T-helper 1 cell (primary cell): ENCODE measurements at places on chromosomes 12 and 14.

DNA sequence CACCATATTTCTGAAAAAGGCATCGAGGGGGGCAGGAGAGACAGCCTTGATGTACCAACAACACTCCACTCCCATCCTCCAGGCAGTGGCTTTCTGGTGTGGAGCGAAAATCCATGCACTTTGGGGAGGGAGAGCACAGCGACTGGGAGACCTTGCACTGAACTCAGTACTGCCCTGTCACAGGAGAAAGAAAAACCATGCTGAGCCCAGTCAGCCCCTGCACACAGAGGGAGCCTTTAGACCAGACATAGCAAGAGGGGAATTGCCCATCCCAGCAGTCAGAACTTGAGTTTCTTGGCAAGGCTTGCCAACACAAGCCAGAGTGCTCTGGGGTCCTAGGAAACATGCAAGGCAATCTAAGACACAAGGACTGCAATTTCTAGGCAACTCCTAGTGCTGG, 24.8 kb upstream of the SLC6A15 start:
- no peak for DNase-seq

- no peak for DNase-seq
These were observed 100.4 kb downstream of the TMTC3 start for GRCh38 chr12:88242571-88242925.

GRCh38 chr12:118357257-118358007, 15.3 kb downstream of the TAOK3 start:
- no peak for DNase-seq

DNA sequence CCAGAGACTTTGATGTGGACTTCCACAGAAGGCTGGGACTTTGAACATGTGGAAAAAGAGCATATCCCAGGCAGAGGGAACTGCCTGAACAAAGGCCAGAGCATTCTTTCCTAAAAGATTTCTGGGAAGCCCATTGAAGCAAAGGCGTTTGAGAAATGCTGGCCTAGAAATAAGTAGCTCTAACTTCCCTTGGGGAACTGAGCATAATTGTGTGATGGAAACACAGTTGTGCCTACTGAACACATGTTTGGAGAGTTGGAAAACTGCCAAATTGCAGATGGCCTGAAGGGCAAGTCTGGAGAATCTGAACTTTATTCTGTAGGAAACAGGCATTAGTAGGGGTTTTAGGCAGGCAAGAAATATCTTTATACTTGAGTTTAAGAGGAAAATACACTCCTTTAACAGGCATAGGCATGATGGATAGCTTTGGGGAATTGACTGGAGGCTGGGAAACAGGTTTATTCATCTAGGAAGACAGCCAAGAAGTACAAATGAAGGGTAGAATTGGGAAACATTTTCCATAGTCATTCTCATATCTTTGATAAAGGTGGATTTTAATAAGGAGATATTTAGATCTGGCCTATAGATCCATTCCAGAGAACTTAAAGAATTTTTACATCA, 134.1 kb downstream of the TPH2 start:
- no peak for DNase-seq

GRCh38 chr12:93200291-93200917, 177.3 kb upstream of the NUDT4 start:
- DNase-seq = no peak

GRCh38 chr14:101929946-101930345, 34.4 kb upstream of the DYNC1H1 start:
- no peak for DNase-seq

GRCh38 chr12:130375296-130376287, 37.9 kb downstream of the PIWIL1 start:
- no peak for DNase-seq

DNA sequence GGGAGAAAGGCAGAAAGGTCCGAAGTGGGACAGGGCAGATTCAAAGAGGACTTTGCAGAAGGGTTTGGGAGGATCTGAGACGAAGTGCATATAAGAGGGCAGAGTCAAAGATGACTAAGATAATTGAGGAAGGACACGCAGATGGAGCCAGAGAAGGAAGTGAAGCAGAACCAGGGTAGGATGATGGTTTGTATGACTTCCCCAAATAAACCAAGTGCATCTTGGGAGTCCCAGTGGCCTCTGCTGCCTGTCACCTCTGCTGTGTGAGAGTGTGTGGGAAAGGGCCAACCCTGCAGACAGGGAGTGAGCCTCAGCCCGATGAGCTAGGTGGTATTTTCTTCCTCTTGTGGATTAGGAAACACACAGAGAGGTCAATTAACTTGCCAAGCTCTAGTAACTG, 36.8 kb downstream of the FLVCR2 start:
- DNase-seq = no peak

GRCh38 chr14:100297320-100298300, 8.6 kb downstream of the SLC25A29 start:
- DNase-seq = no peak

GRCh38 chr12:19298836-19299605, 140.3 kb upstream of the AEBP2 start:
- DNase-seq = no peak

DNA sequence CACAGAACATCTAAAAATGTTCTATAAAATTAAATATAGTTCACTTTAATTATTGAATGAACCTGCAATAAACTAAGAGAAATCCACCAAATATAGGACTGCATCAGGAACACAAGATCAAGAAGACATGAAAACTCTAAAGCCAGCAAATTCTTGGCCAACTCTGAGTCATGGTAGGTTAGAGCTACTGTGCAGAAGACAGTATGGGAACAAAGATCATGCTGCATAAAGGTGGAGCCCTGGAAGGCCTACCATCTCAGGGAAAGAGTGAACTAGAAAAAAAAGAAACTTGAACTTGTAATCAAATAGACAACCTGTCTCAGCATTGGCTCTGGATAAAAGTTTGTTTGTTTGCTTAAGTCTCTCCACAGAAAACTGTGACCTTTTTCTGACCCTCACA, 66.9 kb upstream of the CNOT2 start:
- no peak for DNase-seq

DNA sequence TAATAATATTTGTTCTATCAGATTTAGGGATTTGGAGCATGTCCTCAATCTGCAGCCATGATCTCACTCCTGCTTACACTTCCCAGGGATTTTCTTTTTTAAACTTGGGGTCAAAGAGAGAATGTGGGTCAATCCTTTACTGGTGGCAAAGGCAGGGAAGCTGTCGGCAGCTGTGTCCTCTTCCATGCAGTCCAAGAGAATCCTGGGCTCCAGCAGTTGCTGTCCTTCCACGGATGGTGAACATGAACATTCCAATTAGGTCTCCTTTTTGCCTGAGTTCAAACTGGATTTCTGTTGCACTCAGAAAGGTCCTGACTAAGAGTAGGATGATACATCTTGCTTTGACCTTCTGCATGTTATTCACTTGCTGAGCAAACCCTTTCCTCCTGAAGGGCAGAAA, 73.9 kb downstream of the ARL6IP4 start:
- DNase-seq = no peak

GRCh38 chr12:93594766-93595311, 22.4 kb downstream of the SOCS2 start:
- DNase-seq = no peak

GRCh38 chr14:74637178-74637550, 25.1 kb upstream of the LTBP2 start:
- no peak for DNase-seq

- DNase-seq = no peak
These were observed 51.9 kb downstream of the GALNT9 start for GRCh38 chr12:132277374-132277941.

GRCh38 chr12:52044292-52044983, 6.8 kb upstream of the NR4A1 start:
- DNase-seq = no peak

GRCh38 chr14:90624732-90625400, 191.4 kb downstream of the TTC7B start:
- DNase-seq = no peak

GRCh38 chr14:97033556-97034081, 236.4 kb downstream of the VRK1 start:
- no peak for DNase-seq

DNA sequence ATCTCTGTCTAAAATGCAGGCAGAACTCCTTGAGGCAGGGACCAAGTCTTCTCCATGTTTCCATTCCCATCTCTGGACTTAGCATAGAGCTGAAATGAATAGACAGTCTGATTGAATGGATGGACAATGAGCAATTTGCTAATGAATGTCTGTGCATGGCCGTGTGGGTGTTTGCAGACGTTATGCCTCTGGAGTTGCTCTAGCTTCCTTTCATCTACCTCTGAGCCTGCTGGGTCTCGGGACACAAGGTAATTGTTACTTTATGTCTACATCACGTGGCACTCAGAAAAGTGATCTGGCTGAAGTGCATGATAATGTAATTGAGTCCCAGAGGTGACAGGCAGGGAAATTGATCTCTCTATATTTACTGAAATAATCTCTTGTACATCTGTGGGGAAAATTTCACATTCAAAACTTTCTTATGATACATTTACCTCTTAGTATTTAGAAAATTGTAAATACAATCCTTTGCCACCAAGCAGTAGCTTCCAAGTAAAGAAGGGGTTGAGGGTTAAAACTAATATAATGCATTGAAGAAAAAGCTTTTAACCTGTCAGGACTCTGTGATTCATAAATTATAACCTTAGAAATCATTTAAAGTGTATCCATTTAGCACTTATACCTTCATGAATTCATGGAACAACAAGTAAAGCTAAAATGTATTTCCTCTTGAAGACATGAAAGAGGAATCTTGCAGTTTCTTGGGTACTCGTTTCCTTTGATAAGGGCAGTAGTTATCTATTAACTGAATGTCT, 424.1 kb downstream of the APAF1 start:
- DNase-seq = no peak
